Glomerular endothelial cell (primary cell): ENCODE measurements at places on chromosomes 13 and 19. TPM values are rescaled to one million over a fixed set of nuclear protein-coding genes. Genes with fewer than 3 reads are reported as not detected.

Gene CALR3
- not detected in 2 replicates for total RNA-seq

Gene CFAP97D2
- not detected in 2 replicates for total RNA-seq

Gene FAM124A
- 10.1 and 16.7 TPM in 2 replicates for total RNA-seq

Gene RHPN2
- 2.8 and 5.4 TPM in 2 replicates for total RNA-seq

Gene HTR2A
- total RNA-seq: not detected in 2 replicates

Gene PROZ
- total RNA-seq: not detected in 2 replicates

Gene NXNL1
- total RNA-seq: not detected in 2 replicates

Gene SLC7A10
- not detected in 2 replicates for total RNA-seq

Gene KBTBD7
- 3.8 and 4.6 TPM in 2 replicates for total RNA-seq

Gene PINLYP
- 2.5 TPM in 1 of 2 replicates, not detected in the other for total RNA-seq

Gene SELENOV
- total RNA-seq: not detected in 2 replicates

Gene ZNF628
- total RNA-seq: 3.8 and 10.1 TPM in 2 replicates

Gene SBK2
- not detected in 2 replicates for total RNA-seq

Gene EXOC3L2
- 8.3 and 9.3 TPM in 2 replicates for total RNA-seq
